ENCODE measurements at places on chromosomes 11 and 22. TPM values are rescaled to one million over a fixed set of nuclear protein-coding genes. Genes with fewer than 3 reads are reported as not detected.

GRCh38 chr11:18248561-18248960 is at the start of gene SAA2:
Gene SAA2, minus strand, starts transcription at chr11:18248668. Its CDS starts 657 bp downstream, at chr11:18248011.
- no peak for DNase-seq

- DNase-seq, result peak; percentile 55
These were observed 35.9 kb downstream of the LRRC10B start for GRCh38 chr11:61544466-61544865.

DNA sequence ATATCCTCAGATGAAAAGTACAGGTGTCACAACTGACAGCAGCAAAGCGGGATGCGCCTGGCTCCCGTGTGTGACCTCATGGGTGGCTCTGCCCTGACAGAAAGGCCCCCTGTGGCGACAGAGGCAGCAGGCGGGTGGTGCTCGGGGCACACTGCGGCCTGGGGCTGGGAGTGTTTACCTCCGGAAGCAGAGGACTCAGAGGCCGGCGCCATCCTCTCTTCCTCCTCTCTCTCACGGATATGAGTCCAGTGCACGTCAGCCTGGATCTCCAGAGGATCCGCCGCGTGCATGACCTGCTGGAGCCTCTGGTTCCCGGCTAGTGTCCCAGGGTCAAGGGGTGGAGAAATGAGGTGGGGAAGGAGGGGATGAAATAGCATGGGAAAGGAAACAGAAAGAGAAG is 53.2 kb upstream of the BID start:
- DNase-seq, result no peak

- DNase-seq, result no peak
These were observed 8.7 kb downstream of the OR52A5 start for GRCh38 chr11:5129457-5129877.

GRCh38 chr11:75737314-75737713 is 19.7 kb downstream of the MOGAT2 start:
- no peak for DNase-seq

- DNase-seq, result no peak
These were observed 3.1 kb downstream of the DRD4 start for GRCh38 chr11:640021-640706.

GRCh38 chr22:32900886-32901635 is 99.6 kb downstream of the TIMP3 start:
- no peak for DNase-seq

- peak; percentile 83 for DNase-seq
These were observed at the start of gene MRGPRF for GRCh38 chr11:69013009-69013951. Gene MRGPRF, minus strand, starts transcription at chr11:69013246. Its CDS starts 3,345 bp downstream, at chr11:69009901.

DNA sequence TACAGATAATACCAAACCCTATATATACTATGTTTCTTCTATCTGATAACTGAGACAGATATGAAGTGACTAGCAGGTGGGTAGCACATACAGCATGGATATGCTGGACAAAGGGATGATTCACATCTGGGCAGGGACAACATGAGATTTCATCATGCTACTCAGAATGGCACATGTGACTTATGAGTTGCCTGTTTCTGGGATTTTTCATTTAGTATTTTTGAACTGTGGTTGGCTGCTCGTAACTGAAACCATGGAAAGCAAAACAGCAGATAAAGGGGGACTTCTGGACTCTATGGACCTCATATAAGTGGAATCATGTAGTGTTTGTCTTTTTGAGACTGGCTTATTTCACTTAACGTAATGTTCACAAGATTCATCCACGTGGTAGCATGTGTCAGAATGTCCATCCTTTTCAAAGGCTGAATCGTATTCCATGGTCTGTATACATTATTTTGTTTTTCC is 883.0 kb downstream of the TBC1D22A start:
- DNase-seq, result no peak

- DNase-seq, result no peak
These were observed 341.1 kb upstream of the CNTN5 start for GRCh38 chr11:98679673-98680072.

DNA sequence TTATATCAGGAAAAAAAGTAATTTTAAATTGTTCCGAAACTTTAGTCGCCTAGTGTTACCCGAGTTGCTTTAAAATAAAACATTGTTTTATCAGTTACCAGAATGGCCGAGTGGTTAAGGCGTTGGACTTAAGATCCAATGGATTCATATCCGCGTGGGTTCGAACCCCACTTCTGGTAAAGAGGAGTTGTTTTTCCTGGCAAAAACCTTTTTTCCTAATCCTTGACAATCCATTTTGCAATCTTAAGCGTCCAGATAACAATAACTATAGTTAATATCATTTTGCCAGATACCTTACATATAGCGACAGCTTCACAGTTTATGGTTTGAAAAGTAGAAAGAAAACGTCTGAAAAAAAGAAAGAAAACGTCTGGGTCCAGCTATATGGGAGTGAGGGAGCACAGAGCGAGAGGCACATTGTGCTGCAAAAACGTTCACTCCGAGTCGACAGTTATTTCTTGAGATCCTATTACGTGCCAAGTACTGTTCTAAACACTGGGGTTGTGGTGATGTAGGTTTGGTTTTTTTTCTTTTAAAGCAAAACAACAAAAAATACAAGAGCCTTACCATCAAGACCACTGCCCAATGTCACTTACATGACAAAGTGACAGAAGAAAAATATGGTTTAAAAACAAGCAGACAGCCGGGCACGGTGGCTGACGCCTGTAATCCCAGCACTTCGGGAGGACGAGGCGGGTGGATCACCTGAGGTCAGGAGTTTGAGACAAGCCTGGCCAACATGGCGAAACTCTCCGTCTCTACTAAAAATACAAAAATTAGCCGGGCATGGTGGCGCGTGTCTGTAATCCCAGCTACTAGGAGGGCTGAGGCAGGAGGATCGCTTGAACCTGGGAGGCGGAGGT is 40.6 kb downstream of the OR4D9 start:
- DNase-seq, result peak; percentile 49

GRCh38 chr11:2481253-2481652 is 36.4 kb downstream of the KCNQ1 start:
- DNase-seq, result no peak

DNA sequence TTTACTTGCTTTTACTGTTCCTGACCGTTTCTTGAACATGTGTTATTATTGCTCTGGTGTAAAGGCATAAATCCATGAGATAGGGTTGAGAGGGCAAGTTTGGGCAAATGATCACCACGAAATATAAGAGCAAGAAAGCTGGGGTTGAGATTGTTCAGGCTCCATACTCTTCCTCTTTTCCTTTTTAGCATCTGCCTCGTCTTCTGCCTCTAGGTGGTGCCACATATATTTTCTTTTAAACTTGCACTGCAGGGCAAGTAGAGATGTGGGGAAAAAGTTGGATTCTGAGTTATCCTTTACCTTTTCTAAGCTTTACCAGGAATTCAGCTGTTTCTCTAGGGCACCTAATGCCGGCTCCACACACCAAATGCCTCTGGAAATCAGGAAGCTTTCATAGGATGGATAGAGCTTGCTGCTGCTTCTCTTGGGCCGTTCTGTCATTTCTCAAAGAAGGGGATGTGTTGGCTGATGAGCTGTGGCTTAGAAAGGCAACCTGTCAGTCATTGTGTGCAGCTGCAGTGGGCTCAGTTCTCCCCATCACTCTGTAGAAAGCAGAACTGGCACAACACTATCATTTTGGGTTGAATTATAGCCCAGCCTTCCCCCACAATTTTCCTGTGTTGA is 98.2 kb downstream of the LDLRAD3 start:
- no peak for DNase-seq

- peak; percentile 61 for DNase-seq
These were observed 1.7 kb downstream of the MALAT1 start for GRCh38 chr11:65500387-65501185.

DNA sequence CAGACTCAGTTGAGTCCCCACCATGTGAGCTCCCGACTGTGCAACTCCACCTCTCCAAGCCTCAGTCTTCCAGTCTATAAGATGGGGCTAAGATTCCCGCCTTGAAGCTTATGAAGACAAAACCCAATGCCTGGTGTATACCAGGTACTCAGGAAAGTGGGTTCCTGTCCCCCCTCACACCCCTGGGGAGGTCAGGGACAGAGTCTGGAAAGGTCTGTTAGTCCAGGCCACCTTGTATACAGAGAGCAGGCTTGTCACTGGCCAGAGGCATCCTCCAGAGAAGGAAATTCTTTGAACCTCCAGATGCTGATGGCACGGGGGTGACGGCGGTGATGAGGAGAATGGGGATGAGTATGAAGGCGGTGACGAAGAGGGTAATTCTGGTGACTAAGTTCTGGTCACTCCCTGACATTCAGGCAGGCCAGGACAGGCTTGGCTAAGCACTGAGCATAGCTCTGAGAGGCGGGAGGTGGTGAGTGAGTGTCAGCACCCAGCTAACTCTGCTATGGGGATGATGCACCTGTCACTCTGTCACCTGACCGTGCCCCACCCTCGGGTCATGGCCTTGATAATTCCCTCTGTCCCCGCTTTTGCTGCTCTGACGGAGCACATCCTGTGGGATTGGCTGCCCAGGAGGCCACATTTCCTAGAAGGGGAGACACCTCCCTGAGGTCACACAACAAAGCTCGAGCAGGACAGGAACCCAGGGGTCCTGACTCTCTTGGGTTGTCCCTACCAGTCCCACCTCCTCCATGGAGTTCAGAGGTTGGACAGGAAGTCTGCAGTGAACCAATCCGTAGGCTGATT is 30.9 kb upstream of the CSNK1E start:
- no peak for DNase-seq

GRCh38 chr22:38401336-38402084 is 53.5 kb downstream of the KCNJ4 start:
- no peak for DNase-seq

- DNase-seq, result no peak
These were observed 9.9 kb upstream of the TTLL1 start for GRCh38 chr22:43099095-43099494.

The OR51S1 gene
- total RNA-seq, result not detected

The CECR2 gene
- total RNA-seq, result 0.20 TPM

The OR6A2 gene
- total RNA-seq, result not detected

The IGSF9B gene
- 0.12 TPM for total RNA-seq

The BATF2 gene
- total RNA-seq, result not detected
